SHP77 (cell line): ENCODE measurements at places on chromosomes 11 and 22.

GRCh38 chr11:102010776-102011494, 36.3 kb upstream of the CFAP300 start:
- DNase-seq = peak; percentile 19

- no peak for DNase-seq
These were observed 668.8 kb downstream of the DLG2 start for GRCh38 chr11:84958295-84958694.

- no peak for DNase-seq
These were observed 89.7 kb upstream of the MTMR2 start for GRCh38 chr11:96013461-96014213.

DNA sequence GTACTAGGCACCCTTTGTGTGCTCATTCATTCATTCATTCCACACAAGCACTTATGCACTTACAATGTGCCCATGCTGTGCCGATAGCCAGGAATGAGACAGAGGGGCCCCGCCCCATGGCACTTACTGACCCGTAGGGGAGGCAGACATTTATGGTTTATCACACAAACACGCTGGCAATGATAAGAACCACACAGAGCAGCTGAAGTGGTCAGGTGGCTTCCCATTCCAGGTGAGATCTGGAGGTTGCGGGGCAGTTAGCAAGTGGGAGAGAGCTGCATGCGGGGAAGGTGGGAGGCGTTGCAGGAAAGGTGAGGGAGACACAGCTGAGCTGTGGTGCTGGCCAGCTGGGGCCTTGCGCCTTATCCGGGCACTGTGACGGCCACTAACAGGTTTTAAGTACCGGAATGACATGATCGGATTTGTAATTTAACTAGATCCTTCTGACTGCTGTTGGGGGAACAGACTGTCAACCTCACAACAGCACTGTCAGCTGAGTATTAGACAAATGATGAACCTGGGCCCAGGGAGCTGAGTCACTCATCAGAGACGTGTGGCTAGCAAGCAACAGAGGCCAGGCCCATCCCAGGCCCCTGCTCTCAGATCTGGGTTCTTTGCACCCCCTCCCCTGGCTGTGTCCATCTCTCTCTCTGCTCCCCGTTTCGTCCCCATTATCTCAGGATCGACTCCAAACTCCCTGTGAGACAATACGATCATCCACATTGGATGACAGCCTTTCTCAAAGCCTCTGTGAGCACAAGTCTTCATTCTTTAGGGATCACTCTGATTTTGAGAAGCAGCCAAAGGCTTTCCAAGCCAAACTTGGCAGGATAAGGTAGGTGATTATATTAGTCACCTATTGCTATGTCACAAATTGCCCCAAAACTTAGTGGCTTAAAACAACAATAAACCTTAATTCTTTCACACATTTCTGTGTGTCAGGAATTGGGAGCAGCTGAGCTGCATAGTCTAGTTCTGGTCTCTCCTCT, 28.4 kb downstream of the RASD2 start:
- DNase-seq = no peak

DNA sequence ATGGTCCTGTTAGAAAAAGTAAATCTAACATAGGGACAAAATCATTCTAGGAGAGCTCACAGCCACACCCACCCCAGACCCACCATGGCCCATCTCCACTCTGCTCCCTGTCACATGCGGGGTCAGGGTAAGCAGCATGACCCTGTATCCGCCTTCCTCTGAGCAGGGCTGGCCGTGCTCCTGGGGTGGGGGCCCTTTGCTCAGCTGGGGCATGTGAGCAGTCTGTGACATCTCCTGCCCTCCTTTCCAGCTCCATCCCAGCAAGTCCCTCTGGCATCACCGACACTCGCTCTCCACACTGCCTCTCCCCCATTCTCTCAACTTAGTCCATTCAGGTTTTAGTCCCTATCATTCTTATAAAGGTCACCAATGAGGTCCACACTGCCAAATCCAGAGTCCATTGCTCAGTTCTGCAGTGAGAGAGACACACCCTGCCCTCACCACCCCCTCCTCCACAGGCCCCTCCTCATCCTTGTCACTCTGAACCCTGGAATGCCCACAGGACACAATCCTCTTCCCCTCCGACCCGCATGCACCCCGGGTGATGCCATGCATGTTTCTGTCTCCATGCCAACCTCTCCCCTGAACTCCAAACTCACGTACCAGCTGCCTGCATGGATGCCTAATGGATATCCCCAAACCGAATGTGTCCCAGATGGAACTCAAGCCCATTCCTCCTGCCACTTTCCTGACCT, 65.1 kb upstream of the PITPNB start:
- no peak for DNase-seq

- DNase-seq = no peak
These were observed 34.4 kb upstream of the PPARA start for GRCh38 chr22:46115755-46116490.

GRCh38 chr22:20494978-20495860, at the start of gene KLHL22:
TSS of gene KLHL22 (minus strand) at chr22:20495795. CDS start at chr22:20489211, 6,584 bp downstream.
- peak; percentile 52 for DNase-seq

GRCh38 chr22:37254867-37255233, 10.8 kb upstream of the RAC2 start:
- DNase-seq = no peak

DNA sequence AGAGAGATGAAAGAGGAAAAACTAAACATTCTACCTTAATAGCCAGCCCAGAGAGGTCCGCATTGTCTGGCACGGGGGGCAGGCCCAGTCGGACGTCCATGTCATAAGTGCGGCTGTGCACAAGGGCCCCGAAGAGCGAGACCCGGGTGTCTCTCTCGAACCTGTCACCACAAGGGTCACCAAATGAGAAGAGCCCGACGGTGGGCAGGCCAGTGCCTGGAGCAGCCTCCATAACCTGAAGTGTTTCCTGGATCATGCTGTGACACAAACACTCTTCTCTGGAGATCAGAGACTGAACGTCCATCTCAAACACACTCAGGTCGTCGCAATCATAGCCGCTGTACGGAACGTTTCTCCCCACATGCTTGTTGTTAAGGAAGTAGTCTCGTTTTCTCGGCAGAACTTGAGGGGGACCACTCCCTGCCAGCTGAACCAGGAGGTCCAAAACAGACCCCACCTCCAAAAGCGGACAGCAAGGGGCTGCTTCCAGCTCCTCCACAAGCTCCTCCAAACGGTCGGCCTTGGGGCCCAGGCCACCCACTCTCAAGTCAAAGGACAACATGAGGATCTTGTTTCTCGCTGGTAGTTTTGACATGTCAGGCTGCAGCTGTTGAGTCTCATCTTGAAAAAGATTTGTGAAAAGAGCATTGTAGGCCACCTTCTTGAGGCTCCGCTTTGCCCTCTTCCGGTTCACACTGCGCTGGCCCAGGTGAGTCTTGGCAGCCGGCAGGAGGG, 971 bp downstream of the TUBGCP6 start:
- DNase-seq = no peak

DNA sequence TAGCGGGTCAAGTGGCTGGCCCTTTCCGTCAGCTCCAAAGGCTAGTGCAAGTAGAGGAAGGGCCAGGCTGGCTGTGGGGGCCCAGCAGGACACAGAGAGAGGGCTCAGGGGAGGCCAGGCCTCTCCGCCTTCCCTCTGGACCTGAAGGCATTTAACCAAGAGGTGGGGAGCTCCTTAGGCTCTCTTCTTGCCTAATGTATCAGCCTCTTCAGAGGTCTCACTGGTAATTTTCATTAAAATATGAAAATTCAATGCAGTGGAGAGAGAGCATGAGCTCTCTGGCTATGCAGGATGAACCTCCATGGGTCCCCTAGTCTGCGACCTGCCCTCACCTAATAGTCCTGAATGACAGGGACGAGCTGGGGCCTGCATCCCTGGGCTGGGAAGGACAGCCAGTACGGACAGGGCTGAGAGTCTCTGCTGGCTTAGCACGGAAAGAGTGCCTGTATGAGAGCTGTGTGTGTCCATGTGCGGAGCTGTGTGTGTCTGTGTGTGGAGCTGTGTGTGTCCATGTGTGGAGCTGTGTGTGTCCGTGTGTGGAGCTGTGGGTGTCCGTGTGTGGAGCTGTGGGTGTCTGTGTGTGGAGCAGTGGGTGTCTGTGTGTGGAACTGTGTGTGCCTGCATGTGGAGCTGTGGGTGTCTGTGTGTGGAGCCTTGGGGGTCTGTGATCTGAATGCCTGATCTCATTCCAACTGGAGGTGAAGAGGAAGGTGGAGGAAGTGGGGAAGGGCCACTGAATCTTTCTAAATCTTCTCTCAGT, 2.4 kb downstream of the ALX4 start:
- DNase-seq = no peak

DNA sequence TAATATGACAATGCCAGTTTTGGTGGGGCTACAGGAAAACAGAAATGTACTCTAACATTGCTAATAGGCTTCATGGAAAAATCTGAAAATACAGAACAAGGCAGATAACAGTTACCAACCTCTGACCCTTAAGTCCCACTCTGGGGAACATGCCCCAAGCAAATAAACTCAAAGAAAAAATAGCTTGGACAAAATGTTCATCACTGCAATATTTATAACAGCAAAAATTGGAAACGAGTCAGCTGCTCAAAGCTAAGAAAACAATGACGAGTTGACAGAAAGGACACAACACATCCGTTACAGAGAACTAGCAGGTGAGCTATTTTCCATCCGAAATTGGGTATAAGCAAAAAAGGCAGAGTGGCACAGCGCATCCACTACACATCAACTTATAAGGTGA, 70.5 kb downstream of the PACSIN2 start:
- no peak for DNase-seq

DNA sequence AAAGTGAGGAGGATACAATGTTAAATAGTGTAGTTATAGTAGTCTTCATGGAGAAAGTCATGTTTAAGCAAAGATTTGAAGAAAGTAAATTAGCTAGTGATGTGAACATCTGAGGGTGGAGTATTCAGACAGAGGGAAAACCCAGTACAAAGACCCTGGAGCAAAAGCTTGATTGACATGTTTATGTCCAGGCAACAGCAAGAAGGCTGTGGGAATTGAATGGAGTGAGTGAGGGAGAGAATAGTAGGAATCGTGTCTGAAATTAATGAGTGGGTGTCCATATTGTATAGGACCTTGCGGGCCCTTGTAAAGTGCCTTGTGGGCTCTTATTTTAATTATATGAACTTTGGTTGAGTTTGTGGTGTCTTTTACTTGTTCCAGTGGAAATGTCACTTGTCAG, 424.1 kb upstream of the KIRREL3 start:
- DNase-seq = no peak

GRCh38 chr11:72951193-72951592, 137.0 kb downstream of the ATG16L2 start:
- no peak for DNase-seq

DNA sequence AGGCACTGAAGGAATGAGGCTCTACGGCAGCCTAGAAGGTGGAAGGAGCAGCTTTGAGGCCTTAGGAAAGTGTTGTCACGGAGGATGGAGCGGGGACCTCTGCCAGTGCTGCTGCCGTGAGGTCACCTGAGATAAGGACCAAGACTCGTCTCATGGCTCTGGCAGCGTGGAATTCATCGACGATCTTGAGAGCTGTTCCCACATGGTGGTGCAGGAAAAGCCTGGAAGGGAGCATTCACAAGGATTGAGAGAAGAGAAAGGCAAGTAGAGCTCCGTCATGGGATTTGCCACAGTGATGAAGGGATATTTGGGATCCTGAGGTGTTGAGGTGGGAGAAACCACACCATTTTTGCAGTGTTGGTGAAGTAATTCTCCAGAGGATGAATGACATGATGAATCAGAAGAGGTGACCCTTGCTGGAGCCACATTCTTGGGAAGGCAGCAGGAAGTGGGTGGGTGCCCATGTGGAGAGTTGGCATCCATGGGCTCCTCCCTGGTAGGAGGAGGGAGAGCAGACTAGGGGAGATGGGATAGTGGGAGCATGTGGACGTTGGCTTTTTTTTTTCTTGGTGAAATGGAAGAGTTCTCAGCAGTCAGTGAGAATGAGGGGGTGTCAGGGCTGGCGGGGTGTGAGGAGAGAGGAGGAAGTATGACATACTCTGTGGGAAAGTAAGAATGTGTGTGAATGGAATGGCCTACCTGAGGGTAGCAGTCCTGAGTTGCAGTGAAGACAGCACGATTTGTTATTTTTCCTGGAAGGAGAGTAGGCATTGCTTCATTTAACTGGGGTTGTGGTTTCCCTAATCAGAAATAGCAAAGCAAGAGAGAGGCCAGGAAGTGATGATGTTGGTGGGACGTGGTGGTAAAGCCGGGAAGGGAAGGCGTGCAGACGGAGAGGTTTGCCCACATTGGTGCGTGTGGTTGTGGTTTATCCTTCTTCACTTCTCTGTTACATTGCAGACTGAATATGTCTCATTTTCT, 11.1 kb downstream of the PPP6R3 start:
- no peak for DNase-seq

GRCh38 chr11:133545199-133545803, 13.0 kb upstream of the OPCML start:
- no peak for DNase-seq

- no peak for DNase-seq
These were observed 37.9 kb downstream of the NECTIN1 start for GRCh38 chr11:119691020-119691666.

GRCh38 chr11:26143566-26144290, 188.2 kb upstream of the ANO3 start:
- no peak for DNase-seq

- peak; percentile 31 for DNase-seq
These were observed 533.9 kb upstream of the CCDC90B start for GRCh38 chr11:83819931-83820549.

GRCh38 chr11:12223771-12224536, 113.6 kb downstream of the MICAL2 start:
- DNase-seq = no peak

- no peak for DNase-seq
These were observed 64.8 kb downstream of the APOL5 start for GRCh38 chr22:35782504-35782903.

DNA sequence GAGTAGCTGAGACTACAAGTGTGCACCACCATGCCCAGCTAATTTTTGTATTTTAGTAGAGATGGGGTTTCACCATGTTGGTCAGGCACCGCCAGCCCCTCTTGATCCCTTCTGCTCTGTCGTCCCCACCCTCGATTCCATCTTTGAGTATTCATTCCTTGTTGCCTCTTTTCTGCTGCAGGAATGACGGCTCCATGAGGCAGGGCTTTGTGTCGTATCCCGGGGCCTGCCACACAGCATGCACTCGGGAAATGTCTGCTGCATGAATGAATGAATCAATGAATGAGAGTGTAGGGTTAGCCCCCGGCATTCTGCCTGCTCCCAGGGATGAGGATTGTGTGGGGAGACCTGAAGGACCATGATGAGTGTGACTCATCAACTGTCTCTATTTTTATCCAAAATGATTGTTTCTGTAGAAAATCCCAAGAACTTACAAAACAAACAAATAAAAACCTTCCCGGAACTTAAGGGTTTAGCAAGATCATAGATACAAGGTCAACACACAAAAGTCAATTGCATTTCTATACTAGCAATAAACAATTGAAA, 54.6 kb upstream of the SLC22A12 start:
- DNase-seq = no peak

DNA sequence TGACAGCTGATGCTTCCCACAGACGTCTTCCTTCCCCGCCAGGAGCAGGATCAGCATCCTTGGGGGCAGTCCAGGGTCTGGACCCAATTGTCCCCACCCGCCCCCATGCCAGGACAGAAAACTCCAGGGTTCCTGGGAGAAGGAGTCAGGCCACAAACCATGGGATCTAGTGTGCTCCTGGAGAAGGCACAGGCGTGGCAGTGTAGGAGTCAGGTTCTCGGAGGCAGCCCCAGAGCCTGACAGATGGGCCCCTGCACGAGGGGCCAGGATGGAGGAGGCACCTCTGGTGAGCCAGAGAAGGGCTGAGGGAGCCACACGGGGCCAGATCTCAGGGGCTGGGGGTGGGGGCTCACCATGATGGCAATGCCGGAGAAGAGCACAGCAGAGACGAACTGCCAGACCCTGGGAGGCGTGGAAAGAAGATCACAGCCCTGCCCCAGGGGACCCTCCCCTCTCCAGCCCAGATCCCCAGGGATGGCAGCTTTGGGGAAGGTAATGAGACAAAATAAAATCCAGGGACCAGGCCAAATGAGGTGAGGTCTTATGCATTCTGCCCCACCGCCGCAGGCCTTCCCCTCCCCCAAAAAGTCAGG, 13.6 kb downstream of the TP53I11 start:
- no peak for DNase-seq
